ENCODE measurements at places on chromosomes 7 and 10. TPM values are rescaled to one million over a fixed set of nuclear protein-coding genes. Genes with fewer than 3 reads are reported as not detected.

IL15RA gene
- total RNA-seq = 0.53 TPM

KIAA1217 gene
- total RNA-seq = 10.9 TPM

ANXA8L1 gene
- total RNA-seq = not detected

DNA sequence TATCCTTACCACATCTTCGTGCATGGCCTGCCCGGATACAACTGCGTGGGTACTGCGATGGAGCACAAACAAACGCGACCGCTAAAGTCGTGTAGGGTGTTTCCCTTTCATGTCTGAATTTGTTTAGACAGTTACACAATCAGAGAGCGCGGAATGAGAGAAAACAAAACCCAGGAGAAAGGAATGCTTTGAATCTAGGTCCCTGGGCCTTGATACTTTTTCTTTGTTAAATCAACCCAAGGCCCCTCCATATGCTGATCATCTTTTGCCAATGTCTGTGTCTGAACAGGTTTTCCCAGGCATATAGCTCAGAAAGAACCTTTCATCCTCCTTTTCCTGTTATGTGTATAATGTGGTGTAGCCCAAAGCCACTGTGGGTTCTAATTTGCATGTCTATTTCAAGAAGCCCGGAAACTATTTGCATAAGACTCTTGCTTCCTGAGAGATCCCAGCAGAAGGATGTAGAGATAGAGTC, 145.8 kb downstream of the FRMD4A start:
- H3K27me3 ChIP-seq = peaks cover 6% of the 10 kb centered on the region
- peak overlapping the region; percentile 15 for H3K4me3 ChIP-seq
- DNase-seq = peak; percentile 94
- no peaks in the 10 kb centered on the region for H3K36me3 ChIP-seq

DNA sequence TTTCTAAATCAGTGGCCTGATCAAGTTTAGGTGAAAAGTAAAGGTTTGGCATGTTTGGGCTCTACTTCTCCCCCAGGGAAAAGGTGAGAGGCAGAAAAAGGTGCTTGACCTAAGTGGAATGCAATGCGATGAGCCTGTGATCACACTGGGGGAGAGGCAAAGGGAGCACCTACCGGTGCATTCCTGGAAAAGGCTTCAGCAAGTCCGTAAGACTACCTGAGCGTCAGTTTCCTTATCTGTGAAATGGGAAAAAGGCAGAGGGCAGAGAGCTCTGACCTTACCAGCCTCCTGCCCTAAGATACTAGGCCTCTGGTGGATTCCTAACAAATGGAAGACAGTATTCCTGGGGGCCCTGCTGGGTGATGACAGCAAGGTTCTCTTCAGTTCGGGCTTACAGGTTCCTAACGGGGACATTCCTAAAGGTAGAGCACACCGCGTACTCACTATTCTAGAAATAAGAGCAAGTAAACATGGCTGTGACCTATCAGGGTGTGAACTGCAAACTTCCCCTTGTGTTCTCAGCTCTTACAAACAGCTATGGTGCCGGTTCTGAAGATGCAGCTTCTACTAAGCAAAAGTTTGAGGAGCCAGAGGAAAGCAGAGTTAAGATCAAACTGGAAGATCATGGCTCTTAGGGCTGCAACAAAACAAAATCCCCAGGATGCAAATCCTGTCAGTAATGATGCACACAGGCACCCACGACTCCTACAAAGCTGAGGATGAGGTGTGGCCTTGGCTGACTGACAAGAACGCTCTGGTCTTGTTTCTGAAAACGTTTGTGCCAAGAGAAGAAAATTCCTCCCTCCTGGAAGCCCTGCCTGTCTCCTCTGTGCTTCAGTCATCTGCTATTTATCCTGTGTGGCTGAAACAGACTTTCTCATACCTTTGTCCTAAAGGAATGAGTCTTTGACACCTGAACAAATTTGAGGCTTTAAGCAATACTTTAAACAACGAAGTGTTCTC, 13.3 kb upstream of the ACSL5 start:
- no peaks in the 10 kb centered on the region for H3K36me3 ChIP-seq
- H3K4me1 ChIP-seq = peaks cover 62% of the 10 kb centered on the region

ACTA2 gene
- 58.1 TPM for total RNA-seq

SGMS1 gene
- 15.1 TPM for total RNA-seq

DNA sequence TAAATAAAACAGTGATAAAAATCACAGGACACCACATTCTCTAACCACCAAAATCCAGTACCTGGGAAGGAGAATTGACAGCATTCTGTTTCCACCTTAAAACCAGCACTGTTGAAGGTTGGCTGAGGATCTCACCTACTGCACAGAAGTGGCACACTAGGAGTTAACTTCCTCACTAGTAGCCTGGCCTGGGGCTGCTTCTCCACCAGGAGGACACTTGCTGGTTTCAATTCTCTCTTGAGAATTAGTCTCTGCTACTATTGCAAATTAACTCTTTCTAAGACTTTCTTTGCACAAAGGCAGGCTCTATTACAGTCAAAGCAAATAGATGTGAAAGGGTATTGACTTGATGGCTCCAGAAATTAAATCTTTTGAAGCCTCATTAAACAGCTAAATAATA, 2.3 kb upstream of the CTTNBP2 start:
- peaks cover 33% of the 10 kb centered on the region for H3K27me3 ChIP-seq
- peaks cover 5% of the 10 kb centered on the region for H3K4me1 ChIP-seq
- H3K36me3 ChIP-seq = no peaks in the 10 kb centered on the region
- DNase-seq = no peak
- no peak overlapping the region for H3K27ac ChIP-seq

All from HepG2 (cell line).